NCI-H1694 (cell line): ENCODE measurements at places on chromosomes 12 and 14.

GRCh38 chr12:6374786-6375160 lies 590 bp downstream of the SCNN1A start:
- no peak for DNase-seq

- DNase-seq, result no peak
Measured at GRCh38 chr12:66929121-66929520, 250.2 kb upstream of the GRIP1 start.

GRCh38 chr12:4881266-4882064 lies 28.2 kb upstream of the KCNA1 start:
- DNase-seq, result peak; percentile 87

DNA sequence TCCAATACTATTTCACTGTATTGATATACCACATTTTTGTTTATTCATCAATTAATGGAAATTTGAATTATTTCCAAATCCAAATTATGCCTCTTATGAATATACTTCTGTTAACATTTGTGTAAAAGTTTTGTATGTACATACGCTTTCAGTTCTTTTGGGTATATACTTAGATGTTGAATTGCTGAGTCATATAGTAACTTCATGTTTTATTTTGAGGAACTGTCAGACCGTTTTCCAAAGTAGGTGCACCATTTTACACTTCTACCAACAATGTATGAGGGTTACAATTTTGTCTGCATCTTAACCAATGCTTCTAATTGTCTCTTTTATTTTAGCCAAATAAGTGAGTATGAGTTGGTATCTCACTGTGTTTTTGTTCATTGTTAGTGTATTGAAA lies 10.2 kb upstream of the CCER1 start:
- no peak for DNase-seq

GRCh38 chr12:80627782-80628181 lies 79.7 kb upstream of the MYF6 start:
- no peak for DNase-seq

- no peak for DNase-seq
Measured at GRCh38 chr12:132484891-132485441, 5.0 kb upstream of the FBRSL1 start.

- no peak for DNase-seq
Measured at GRCh38 chr12:389142-390096, at the start of gene KDM5A. KDM5A (minus strand) TSS chr12:389320; CDS start chr12:389091, 229 bp downstream.

DNA sequence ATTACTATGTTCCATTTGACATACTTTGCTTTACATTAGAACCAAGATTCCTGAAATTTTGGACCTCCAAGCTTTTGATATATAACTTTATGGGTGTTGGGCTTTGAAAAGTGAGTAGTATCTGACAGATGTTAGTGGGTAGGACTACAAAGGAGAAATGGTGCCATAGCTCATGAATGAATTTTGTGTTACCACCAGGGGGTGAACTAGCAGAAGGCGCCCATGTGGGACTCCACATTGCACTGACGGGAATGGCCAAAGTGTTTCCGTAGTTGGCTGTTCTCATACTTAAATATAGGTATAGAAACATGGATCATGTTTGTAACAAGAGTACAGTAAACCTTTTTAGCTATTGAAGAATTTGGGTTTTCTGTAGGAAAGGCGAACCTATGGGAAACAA lies 337.5 kb downstream of the FLRT2 start:
- no peak for DNase-seq

DNA sequence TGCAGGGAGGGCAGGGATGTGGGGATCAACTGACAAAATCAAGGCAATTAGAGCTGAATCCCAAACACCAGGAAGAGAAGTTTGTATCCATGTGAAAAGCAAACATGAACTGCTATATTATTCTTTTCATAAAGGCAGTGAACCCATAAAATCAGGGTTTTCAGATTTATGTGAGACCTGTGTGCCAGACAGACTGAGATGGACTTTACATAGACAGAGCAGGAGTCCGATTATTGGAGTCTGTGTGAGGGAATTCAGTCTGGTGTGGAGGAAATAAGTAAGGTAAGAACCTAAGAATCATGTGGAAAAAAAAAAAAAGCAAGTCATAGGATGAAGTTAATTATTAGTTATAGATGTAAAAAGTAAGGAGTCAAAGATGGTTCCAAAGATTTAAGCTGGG lies 45.1 kb upstream of the SYCP3 start:
- no peak for DNase-seq

DNA sequence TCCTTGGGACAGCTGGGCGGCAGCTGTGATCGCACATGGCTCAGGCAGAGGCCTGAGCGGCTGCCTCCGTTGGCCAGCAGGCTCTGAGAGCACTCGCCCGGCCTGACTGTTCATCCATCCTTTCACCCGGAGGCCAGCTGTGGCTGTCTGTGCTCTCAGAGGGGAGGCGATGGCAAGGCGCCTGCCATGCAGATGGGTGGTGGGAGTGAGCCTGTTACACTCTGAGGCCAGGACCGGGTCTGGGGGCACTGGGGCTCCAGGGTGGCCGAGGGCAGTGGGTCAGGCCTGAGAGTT lies 292.3 kb downstream of the TMEM121 start:
- DNase-seq, result no peak

- no peak for DNase-seq
Measured at GRCh38 chr12:65025136-65025535, 96.0 kb downstream of the WIF1 start.

- DNase-seq, result no peak
Measured at GRCh38 chr12:15544589-15544988, 222.3 kb downstream of the PTPRO start.

- no peak for DNase-seq
Measured at GRCh38 chr12:65022421-65022820, 98.7 kb downstream of the WIF1 start.

GRCh38 chr14:23154964-23155587 lies 28.4 kb downstream of the SLC7A8 start:
- DNase-seq, result peak; percentile 37

GRCh38 chr12:6052940-6053329 lies 71.5 kb downstream of the VWF start:
- DNase-seq, result no peak

DNA sequence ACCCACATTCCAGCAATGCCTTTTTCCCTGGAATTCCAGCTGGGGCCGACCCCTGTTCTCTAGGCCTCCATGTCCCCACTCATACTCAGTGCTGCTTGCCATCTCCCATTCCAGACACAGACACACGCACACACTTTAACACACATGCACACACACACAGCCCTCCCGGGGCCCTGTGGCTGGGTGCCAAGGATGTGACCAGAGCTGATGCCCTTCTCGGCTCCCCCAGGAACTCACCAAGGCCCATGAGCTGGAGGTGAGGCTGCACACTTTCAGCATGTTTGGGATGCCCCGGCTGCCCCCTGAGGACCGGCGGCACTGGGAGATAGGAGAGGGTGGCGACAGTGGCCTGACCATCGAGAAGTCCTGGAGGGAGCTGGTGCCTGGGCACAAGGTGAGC lies 4.3 kb downstream of the PLEKHG6 start:
- DNase-seq, result no peak

DNA sequence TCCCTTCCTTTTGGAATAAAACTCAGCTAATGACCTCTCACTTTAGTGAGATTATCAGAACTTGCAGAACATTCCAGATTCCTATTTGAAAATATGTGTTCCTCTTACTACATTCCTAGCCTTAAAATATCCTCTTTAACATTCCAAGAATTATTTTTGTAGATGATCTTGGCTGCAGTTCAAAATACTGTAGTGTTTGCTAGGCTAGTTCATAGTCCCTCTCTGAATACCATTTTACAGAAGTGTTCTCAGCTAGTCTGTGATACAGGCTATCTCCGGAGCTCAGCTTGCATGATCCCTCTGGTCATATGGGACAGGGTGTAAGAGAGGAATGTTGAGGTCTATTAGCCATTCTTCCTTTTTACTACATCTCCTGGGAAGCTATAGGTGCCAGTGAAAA lies 17.6 kb upstream of the GPR33 start:
- no peak for DNase-seq

DNA sequence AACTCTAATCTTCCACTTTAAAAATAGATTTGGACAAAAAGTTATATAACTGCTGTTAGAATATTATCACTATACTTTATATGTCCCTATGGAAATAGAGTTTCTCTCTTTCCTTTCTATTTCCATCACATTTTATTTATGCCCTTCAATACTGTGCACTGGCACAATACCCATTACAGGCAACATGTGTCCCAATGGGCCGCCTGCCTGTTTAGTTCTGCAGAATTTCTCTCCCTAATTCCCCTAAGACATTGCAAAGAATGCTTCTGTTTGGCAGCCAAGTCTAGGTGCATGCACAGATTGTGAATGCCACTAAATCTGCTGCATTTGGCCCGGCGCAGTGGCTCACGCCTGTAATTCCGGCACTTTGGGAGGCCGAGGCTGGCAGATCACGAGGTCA lies 520.4 kb upstream of the FLRT2 start:
- DNase-seq, result no peak

- DNase-seq, result no peak
Measured at GRCh38 chr14:49159081-49159480, 427.1 kb downstream of the RPS29 start.

DNA sequence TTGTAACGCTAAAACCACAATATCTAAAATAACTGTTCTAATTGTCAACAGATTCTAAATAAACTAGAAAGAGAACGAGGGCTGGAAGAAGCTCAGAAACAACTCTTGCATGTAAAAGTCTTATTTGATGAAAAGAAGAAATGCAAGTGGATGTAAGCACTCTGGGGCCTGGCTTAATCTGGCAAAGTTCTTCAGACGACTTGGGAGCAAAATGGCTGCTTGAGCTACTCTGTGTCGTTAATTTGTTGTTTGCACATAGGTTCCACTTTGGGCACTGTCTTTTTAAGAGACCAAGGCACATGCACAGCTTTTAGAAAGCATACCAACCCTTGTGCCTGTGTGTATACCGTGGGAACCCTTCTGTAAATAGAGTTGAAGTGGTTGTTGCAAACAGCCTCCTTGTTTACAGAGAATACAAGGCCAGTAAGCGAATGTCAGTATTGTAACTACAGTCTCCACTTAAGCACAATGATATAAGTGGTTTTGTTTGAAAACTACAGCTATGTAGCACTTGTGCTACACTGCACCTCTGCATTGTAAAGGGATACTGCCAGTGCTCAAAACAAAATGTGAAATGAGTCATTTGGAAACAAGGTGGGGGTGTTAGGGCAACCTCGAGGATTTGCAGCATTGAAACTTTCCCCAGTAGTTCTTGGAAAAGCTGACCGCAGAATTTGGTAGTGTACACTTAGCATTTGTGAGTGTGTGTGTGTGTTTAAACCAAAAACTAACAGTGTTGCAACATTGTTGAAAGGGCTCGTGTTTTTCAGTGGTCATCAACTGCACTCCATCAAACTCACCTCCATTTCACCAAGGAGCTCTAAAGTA lies 154.3 kb downstream of the CEP83 start:
- DNase-seq, result no peak

DNA sequence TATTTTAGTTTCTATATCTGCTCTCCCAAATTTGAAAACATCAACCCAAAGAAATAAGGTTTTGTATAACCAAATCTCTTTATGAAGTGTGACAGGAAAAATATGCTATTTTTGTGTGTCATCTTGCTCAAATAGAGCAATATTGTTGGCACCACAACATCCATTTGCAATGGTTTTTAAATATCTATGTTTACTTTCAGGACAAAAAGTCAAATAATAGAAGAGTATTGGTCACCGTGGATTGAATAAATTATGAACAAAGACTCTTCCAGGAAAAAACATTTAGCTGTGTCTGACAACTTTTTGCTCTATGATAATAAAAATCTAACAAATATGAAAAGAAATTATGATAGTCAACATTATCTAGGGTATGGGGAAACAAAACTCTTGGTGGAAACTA lies 439.2 kb downstream of the BTG1 start:
- no peak for DNase-seq

DNA sequence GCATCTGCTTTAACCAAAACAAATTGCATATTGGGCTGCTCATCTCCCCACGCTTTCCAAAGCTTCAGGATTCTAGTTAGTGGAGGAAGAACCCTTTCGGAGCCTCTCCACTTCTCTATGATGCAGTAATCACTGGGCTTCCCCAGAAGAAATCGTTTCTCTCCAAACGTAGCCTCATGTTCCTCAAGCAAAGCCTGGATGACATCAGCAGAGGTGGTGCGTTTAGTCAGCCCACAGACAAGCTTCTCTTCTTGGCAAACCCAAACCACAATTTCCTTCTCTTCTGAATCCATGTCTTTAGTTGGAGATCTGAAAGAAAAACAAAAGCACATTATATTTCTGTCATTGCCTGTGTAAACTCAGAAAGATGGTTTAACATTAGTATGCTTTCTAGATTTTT lies 30.6 kb downstream of the RASSF9 start:
- no peak for DNase-seq

DNA sequence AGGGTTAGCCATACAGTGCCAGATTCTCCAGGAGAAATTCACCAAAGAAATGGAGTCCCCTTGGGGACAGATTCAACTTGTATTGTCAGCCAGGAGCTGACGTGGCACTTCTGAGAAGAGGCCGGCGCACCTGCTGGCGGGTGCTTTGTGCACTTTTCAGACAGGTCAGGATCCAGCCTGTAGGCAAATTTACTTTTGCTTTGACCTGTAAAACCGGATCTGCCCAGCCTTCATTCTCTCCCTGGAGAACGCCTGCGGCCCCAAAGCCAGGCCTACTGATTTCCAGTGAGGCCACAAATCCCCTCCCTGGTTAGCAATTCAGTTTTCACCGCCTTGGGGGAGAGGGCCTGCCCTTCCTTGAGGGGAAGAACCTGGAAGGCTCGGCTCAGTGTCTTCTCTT lies 17.4 kb downstream of the P2RX4 start:
- no peak for DNase-seq

DNA sequence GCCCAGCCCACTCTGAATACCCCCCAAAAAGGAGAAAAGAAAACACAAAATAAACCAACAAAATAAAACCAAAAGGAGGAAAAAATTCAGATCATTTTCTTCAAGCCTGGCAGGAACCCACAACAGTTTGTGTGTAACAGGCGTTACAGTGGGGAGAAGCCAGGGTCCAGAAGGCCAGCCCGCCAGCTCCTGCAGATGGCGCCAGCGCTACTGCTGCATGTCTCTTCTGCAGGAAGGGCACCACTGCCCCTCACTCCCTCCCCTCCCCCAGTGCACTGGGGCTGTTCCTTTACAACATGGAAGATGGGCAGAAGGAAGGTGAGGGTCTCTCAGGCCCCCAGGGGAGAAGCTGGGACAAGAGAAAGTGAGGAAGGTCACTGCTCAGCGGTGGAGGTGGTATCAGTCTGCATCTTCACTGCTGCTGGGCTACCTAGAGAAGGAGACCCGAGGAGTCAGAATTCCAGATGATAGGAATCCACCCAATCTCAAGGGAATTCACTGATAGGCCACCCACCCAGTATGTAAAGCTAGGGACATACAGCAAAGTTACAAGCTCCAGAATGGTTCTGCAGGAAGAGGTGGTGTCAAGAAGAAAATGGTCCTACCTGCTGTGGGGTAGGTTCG lies 2.3 kb upstream of the NOP2 start:
- peak; percentile 39 for DNase-seq

GRCh38 chr14:100085462-100085861 lies 20.2 kb downstream of the EVL start:
- no peak for DNase-seq
